ENCODE measurements at places on chromosomes 4 and X.

GRCh38 chr4:175106301-175106700, 188.1 kb downstream of the ADAM29 start:
- no peak for DNase-seq

DNA sequence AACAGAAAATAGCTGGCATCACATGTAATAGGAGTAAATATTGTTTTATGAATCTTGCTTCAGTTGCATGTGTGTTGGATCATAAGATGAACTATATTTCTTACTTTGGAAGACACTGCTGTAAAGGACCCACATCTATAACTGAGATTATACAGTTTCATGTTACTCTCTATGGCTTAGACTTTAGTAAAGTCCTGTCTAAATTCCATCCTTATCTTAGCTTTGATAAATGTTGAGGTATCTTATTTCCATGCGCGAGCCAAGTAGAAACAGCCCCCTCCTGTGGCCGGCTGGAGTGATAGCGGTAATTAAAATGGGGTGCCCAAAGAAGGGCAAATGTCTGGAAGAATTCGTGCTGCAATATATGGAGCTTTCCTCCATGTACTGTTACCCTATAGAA, 43.0 kb downstream of the CCDC158 start:
- peak; percentile 45 for DNase-seq

GRCh38 chr4:98932539-98932938, 3.6 kb upstream of the EIF4E start:
- no peak for DNase-seq

- peak; percentile 55 for DNase-seq
Measured at GRCh38 chrX:79081895-79082512, 62.5 kb upstream of the GPR174 start.

GRCh38 chrX:115372152-115372551, 82.6 kb downstream of the LUZP4 start:
- no peak for DNase-seq

DNA sequence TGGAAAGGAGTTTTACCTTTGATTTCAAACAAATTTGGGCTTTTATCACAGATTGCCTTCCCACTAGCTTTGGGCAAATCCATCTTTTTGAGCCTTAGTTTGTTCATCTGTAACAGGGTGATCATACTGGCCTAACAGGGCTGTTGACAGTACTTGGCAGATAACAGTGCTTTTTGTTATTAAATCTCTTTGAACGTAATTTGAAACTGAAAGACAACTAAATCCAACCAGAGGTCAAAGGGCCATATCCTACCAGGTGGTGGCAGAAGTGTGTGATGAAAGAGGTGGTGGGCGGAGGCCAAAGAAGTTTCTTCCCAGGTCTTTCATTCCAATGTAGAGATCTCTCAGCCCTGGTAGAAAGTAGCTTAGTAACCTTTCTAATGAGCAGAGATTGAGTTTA, 35.2 kb upstream of the TADA2B start:
- no peak for DNase-seq

DNA sequence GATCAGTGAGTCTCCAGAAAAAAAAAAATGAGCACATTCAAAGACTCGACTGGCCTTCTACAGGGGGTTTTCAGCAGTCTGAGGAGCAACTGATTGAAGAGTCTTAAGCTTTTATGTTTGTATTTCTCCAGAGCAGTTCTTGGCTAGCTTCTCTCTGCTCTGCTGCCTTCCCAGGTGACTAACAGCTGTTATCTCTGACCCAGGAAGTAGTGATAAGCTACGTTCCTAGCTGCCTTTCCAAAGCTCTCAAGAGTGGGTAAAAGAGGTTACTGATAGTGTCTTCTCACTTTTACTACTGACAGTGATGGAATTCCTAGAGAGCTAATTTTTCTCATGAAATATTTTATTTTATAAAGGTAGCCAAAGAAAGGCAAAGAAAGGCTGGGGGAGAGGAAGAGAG, 66.6 kb downstream of the ENOX2 start:
- no peak for DNase-seq

DNA sequence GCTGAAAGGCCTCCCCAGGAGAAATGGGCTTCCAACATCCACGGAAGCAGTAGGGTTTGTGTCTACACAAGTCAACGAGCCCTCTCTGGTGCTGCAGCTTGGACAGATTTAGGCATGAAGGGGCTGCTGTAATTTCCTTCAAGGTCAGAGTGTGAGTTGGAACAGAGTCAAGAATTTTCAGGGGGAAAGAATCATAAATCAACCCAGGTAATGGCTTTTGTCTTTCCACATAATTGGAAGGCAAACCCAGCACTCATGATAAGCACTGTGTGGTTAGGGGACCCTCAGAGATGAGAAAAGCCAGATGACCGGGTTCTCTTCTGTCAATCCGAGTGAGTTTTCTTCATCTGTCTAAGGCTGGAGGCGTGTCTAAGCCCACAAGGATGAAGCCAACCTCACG, 78.6 kb upstream of the MXRA5 start:
- DNase-seq = no peak

- peak; percentile 44 for DNase-seq
Measured at GRCh38 chrX:34918856-34919255, 23.7 kb upstream of the FAM47B start.

DNA sequence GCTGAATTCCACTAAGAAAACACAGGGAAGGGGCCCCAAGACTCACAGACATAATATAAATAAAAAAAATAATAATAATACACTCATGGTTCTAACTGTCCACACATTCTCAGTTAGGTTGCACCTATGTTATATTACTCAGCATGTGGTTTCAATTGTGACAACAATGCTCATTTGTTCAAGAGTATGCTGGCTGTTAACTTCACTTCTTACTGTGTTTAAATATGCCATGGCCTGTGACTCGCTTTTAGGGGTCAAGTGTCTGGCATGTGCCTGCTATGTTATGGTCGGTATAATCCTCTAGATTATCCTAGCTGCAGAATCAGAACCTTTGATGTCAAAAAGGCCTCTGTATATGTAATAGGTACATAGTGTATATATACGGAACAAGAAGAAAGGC, 324.8 kb upstream of the INTU start:
- DNase-seq = no peak

GRCh38 chrX:7045238-7045955, 102.1 kb upstream of the STS start:
- no peak for DNase-seq

- no peak for DNase-seq
Measured at GRCh38 chr4:100289946-100290345, 99.7 kb upstream of the DDIT4L start.

GRCh38 chr4:154314248-154314647, 177.4 kb downstream of the DCHS2 start:
- no peak for DNase-seq

- DNase-seq = no peak
Measured at GRCh38 chr4:165476214-165477098, 97.6 kb downstream of the CPE start.

Measured in HAP-1 (cell line).